ENCODE measurements at places on chromosomes 7 and 10. TPM values are rescaled to one million over a fixed set of nuclear protein-coding genes. Genes with fewer than 3 reads are reported as not detected.
A peak's percentile ranks its signal among the peaks of the same experiment; 100 is the strongest.

GRCh38 chr10:63582690-63583089 is 61.5 kb downstream of the REEP3 start:
- DNase-seq, result no peak

- DNase-seq, result no peak
Measured at GRCh38 chr10:44988957-44989585, 10.5 kb upstream of the DEPP1 start.

- no peak for DNase-seq
Measured at GRCh38 chr7:47241112-47242065, 340.5 kb downstream of the TNS3 start.

The TEX47 gene
- not detected for polyA plus RNA-seq

The PAPSS2 gene
- polyA plus RNA-seq, result not detected

The ANAPC16 gene
- 134 TPM for polyA plus RNA-seq

The SMO gene
- 0.11 TPM for polyA plus RNA-seq

The CTNNA3 gene
- polyA plus RNA-seq, result not detected

DNA sequence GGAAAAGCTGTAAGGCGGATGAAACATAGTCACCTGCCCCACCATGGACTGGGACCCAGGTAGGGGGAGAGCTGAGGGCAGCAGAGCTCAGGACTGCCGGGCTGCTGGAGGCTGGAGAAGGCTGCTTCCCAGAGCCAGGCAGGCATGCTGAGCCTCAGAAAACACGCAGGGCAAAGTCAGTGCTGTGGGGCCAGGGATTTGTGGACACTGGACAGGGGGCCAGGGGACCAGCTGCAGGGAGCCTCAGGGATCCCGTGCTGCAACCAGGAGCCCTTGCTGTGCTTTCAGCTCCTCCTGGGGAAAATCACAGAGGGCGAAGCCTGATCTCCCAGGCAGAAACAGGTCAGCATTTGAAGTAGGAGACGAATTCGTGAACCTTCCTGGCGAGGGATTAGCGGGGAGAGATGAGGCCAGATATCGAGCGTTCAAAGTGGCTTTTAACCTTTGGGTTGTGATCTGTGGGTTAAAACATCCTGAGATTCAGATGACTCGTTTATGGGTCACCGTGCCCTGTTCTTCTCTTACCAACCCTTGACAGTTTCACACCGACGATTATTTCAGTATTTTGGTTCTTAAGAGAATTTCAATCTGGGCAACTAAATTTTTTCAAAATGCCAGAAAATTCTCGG is 85.6 kb upstream of the SHH start:
- DNase-seq, result no peak

DNA sequence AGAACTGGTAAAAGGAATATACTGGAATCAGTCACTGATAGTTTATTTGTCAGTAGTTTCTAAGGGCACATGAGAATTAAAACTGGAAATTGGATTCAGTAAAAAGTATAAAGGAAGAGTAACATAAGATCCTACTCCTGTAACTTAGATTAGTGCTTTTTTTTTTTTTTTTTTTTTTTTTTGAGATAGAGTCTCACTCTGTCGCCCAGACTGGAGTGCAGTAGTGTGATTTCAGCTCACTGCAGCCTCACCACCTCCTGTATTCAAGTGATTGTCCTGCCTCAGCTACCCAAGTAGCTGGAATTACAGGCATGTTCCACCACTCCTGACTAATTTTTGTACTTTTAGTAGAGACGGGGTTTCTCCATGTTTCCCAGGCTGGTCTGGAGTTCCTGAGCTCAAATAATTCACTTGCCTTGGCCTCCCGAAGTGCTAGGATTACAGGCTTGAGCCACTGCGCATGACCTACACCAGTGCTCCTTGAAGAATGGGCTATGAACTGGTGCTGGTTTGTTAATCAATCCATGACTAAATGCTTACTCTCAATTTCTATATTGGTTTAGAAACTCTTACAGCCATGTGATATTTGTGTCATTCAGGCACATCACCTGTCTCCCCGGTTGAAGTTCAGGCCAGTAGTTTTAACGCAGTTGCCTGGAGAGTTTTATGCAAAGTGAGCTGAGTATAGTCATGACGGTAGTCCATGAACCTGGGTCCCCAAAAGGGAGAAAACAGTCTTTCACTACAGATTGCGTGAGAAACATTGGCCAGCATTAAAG is 65.0 kb downstream of the ZEB1 start:
- no peak for DNase-seq

GRCh38 chr10:11687357-11687771 is 54.8 kb upstream of the ECHDC3 start:
- peak; percentile 51 for DNase-seq

- no peak for DNase-seq
Measured at GRCh38 chr10:30674796-30675195, 45.2 kb upstream of the LYZL2 start.

GRCh38 chr7:45055594-45056219 is 33.1 kb downstream of the NACAD start:
- no peak for DNase-seq

GRCh38 chr7:103521937-103522336 is 75.9 kb upstream of the SLC26A5 start:
- DNase-seq, result no peak

The NRP1 gene
- not detected for polyA plus RNA-seq

DNA sequence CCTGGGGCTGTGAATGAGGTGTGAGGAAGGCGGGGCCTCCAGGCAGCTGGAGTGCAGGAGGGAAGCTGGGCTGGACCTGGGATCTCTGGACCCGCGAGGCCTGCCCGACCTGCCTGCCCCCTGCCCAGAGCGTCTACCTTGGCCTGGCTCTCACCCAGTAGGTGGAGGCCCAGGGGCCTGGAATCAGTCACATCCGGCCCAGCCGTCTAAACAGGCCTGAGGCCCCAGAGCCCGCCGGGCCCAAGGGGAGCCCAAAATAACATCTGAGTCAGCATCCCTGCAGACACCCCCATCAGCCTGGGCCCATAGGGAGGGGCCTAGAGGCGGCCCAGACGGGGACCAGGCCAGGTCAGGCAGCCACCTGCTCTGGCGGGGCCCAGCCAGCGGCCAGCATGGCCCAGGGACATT is 15.1 kb upstream of the ELN start:
- peak; percentile 50 for DNase-seq

DNA sequence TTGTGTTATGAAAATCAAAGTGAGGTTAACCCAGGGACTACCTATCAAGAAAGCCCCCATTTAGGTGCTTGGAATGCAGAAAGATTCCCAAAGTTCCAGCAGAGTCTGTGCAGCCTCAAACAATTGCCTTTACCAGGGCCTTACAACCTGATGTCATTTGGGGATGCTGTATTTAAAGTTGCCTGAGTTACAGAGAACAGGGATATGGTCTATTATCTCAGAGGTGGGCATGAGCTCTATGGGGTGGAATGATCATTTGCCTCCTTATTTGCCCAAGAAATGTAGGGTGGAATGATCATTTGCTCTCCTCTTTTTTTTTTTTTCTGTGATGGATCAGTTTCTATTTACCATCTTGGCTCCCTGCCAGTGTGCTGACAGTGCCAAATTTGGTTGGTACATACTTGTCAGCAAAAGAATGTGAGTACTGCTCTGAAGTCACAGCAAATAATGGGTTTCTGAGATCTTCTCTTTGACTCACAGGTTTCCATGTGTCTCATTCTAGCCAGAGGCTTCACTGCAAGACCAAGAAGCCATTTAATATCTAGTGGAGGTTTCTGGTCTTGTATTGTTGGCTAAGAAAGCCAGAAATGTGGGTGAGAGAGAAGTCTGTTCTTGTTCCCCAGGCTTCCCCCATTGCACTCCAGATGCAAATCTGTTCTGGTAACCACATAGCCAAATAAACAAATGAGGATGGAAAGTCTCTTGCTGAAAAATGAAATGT is 45.5 kb upstream of the ZNRF2 start:
- DNase-seq, result no peak

- no peak for DNase-seq
Measured at GRCh38 chr7:20438694-20439376, 108.1 kb downstream of the ITGB8 start.

DNA sequence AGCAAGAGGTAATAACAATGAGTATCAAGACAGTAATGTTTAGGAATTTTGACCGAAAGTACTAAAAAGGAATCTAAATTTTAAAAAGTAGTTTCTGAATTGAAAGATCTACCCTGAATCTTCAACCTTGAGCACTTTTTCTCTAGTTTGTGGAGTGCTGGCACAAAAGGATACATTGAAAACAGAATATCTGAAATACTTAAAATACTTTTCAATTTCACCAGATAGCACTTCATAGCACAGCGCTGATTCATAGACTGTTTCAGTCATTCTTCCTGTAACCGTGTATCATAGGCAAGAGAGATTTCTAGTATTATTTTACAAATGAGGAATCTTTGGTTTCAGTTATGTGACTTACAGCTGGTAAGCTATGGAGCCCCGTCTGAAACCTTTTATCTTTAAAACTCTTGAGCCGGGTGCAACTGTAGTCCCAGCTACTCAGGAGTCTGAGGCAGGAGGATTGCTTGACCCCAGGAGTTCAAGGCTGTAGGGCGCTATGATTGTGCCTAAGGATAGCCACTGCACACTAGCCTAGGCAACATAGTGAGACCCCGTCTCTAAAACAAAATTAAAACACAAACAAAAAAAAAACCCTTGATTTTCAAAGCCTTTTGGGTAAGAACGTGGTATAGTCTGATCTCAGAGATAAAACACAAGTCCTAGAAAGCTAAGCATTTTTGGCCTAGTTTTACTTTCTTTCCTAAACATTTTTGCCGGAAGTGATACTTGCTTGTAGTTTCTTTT is 35.1 kb downstream of the FHIP2A start:
- no peak for DNase-seq

The GPNMB gene
- 0.72 TPM for polyA plus RNA-seq

The CCL24 gene
- 1.3 TPM for polyA plus RNA-seq

DNA sequence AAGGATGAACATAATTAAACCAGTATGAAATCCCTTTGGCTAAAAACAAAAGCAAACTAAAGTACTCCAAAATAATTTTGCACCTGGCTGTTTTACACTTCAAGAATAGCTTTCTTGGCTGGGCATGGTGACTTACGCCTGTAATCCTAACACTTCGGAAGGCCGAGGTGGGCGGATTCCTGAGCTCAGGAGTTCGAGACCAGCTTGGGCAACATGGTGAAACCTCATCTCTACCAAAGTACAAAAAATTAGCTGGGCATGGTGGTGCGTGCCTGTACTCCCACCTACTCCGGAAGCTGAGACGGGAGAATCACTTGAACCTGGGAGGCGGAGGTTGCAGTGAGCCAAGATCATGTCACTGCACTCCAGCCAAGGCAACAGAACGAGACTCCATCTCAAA is 92.2 kb upstream of the AMPH start:
- no peak for DNase-seq

GRCh38 chr7:100367676-100368613 is 5.3 kb upstream of the PILRA start:
- DNase-seq, result no peak

The ZCWPW1 gene
- polyA plus RNA-seq, result 0.61 TPM

DNA sequence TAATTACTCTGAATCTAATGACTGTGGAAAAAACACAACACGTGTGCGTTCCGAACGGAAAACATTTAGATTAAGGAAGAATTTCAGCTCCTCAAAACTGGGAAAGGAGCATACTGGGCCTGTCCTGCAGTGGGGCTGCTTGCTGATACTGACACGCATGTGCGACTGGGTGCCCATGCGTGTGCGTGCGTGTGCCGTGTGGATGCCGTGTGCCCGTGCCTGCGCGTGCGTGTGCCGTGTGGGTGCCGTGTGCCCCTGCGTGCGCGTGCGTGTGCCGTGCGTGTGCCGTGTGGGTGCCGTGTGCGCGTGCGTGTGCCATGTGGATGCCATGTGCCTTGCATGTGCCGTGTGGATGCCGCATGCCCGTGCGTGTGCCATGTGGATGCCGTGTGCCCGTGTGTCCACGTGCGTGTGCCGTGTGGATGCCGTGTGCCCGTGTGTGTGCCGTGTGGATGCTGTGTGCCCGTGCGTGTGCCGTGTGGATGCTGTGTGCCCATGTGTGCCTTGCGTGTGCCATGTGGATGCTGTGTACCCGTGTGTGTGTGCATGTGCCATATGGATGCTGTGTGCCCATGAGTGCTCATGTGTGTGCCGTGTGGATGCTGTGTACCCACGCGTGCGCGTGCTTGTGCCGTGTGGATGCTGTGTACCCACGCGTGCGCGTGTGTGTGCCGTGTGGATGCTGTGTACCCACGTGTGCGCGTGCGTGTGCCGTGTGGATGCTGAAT is 28.2 kb downstream of the PWWP2B start:
- DNase-seq, result no peak

DNA sequence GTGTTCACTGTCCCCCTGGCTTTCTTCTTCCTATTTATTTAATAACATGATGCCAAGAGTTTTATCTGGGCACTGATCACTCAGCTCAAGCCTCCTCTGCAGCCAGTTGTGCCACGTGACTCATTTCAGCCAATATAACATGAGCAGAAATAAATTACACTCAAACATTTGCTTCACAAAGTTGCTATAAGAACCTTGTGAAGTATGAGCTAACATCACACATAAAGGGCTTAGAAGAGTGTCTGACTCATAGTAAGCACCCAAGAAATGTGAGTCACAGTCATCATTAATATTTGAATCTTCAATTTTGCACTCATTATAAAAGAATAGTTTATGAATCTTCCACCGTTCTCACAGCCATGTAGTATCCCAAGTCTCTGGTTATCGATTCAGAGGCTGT is 414.6 kb upstream of the NPVF start:
- no peak for DNase-seq

- DNase-seq, result no peak
Measured at GRCh38 chr10:44422570-44423101, 37.7 kb upstream of the CXCL12 start.

- no peak for DNase-seq
Measured at GRCh38 chr7:104758504-104758903, 255.5 kb upstream of the KMT2E start.

DNA sequence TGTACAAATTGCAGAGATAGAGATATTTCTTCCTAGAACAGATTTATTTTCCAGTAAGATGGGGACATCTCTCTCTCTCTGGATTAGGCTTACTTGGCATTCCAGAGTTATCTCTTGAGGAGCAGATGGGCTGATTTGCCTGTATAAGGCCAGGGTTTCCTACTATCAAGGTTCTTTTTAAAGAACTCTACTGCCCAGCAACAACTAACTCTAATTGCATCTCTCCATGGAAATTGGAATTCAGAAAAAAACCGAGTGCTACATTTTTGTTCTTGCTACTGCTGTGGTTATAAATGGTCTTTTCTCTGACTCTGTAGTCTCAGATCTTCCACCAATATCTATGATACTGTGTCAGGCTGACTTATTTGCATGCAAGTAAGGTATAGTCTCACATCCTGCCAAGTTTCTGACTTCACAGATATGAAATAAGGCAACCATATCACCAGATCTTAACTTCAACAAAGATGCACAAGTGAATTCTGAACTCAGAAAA is 161.1 kb downstream of the CRPPA start:
- peak; percentile 75 for DNase-seq

Data from K562 (cell line).